ENCODE measurements at places on chromosomes 16 and 17.

GRCh38 chr17:60134396-60135150 is 15.2 kb upstream of the CA4 start:
- peak; percentile 72 for DNase-seq

- no peak for DNase-seq
These were observed 29.3 kb downstream of the ABAT start for GRCh38 chr16:8703693-8704092.

GRCh38 chr17:73017658-73018057 is 74.8 kb downstream of the SLC39A11 start:
- no peak for DNase-seq

DNA sequence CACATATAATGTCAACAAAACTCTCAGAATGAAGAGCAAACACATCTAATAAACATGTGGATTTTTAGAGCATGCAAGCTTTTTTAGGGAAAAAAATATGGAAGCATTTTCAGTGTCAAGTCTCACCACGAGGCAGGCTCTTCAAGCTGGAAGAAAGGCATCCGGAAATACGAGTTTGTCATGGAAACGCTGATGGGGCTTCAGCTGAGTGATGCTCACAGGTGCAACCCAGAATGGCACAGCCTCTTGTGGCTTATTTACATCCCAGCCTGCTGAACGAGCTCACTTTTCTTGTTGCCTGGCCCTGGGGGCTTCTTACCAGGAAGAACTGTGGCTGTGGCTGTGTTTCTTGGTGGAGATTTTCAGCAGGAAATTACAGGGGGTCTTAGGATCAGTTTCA is 24.1 kb upstream of the DYNLL2 start:
- no peak for DNase-seq

Measured in D341Med (cell line).